ENCODE measurements at places on chromosomes 6 and 20. TPM values are rescaled to one million over a fixed set of nuclear protein-coding genes. Genes with fewer than 3 reads are reported as not detected.

Gene GPX5
- total RNA-seq = not detected

GRCh38 chr6:9085054-9085708, 649.8 kb upstream of the SLC35B3 start:
- no peak for DNase-seq

DNA sequence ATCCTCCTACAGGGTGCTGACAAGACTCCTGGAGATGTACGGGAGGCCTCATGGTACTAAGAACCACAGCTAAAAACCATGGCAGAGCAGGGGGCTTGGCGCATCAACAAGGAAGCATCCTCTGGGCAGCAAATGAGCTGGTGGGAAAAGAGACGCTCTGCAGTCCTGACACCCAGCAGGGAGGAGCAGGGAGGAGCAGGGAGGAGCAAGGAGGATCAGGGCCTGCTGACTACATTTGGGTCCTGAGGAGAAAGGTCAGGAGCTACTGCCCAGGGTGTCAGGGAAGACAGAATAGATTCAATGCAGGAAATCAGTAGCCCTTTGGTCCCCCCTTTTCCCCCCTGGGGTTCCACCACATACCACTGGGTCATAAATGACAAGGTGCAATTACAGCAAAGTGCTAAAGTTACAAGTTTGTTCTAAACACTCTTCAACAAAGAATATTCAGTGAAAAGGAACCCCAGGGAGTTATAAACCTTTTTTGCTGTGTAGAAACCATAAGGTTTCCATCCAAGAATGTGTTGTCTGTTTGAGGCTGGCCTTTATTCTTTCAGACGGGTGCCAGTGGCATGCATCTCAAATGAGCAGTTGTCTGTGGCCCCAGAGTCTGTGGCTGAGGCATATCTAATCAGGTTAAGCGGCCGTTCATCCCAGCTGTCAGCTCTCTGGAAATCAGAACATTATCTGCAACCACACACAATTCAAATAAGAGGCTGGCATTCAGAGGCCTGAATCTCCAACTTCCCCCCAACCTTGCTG, 325.0 kb downstream of the CDC5L start:
- no peak for DNase-seq

- peak; percentile 18 for DNase-seq
Observed at GRCh38 chr20:16608277-16608650, 35.0 kb upstream of the KIF16B start.

- DNase-seq = no peak
Observed at GRCh38 chr6:167276772-167277533, 14.2 kb upstream of the UNC93A start.

DNA sequence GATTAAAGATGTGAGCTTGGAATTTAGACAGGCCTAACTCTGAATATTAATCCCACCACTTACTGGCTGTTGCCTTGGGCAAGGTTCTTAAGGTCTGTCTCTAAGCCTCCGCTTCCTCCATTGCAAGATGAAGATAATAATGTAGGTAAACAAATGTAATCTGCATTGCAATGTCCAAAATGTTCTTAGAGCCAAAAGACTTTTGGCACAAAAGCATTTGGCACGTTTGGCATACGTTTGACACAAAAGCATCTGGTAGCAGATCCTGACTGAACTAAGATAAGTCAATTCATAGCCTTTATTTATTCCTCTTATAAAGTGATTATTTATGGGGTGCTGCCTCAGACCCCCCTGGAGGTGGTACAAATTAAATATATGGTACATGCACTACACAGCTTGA, 229.9 kb upstream of the STXBP5 start:
- DNase-seq = no peak

- DNase-seq = no peak
Observed at GRCh38 chr6:86500035-86500434, 437.3 kb upstream of the HTR1E start.

Data from lung (tissue), 17 donors.